Heart right ventricle (tissue), 16 donors: ENCODE measurements at places on chromosomes 3 and 15. TPM values are rescaled to one million over a fixed set of nuclear protein-coding genes. Genes with fewer than 3 reads are reported as not detected.

TBL1XR1 gene
- total RNA-seq = 80.1 TPM

- no peak for DNase-seq
These were observed 260.4 kb downstream of the WNT5A start for GRCh38 chr3:55226696-55227095.

DNA sequence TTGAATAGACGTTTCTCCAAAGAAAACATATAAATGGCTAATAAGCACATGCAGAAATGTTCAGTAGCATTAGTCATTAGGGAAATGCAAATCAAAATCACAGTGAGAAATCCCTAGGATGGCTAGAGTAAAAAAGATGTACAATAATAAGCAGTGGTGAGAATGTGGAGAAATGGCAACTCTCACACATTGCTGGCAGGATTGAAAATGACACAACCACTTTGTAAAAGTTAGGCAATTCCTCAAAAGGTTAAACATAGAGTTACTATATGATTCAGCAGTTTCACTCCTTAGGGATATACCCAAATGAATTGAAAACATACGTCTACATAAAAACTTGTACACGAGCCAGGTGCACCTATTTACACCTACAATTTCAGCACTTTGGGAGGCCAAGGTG is 108.7 kb downstream of the ITPR1 start:
- no peak for DNase-seq

- no peak for DNase-seq
These were observed 43.3 kb upstream of the SIAH2 start for GRCh38 chr3:150806185-150806835.

DNA sequence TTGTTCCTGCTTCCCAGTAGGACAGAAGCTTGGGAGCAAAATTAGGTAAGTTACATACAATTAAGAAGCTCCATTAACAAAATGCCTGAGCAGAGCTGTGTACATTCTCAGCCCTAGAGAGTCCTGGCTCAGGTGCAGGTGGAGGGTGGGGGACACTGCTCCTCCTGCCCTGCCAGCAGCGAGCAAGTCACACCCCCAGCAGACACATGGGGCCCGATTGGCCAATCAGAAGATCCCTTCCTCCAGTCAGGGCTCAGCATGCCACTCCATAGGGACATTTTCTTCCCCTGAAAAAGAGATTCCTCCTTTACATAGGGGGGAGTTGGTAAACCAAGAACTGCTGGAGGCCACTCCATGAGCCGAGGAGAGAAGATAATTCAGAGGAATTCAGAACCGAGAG is 62.1 kb downstream of the PLXNA1 start:
- DNase-seq = no peak

EPHB1 gene
- total RNA-seq = 1.4 TPM

DNA sequence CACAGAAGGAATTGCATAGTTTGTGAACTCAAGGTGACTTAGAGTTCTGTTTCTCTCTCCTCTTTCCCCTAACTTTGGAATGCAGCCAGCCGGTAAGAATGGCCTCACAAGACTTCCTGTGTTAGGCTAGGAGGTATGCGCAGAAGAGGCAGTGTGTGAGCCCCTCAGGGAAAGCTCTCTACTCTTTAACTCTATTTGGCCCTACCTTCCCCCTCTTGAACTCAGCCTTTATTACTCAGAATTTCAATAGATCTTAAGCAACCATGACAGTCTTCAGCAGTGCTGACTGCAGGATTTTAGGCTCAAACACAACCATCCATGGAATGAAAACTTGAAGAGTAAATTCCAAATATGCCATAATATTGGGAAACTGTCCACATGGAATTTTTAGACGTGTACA is 209.5 kb downstream of the DTWD1 start:
- DNase-seq = no peak

PLA2G4E gene
- total RNA-seq = not detected
